ENCODE measurements at places on chromosomes 5 and 9.

DNA sequence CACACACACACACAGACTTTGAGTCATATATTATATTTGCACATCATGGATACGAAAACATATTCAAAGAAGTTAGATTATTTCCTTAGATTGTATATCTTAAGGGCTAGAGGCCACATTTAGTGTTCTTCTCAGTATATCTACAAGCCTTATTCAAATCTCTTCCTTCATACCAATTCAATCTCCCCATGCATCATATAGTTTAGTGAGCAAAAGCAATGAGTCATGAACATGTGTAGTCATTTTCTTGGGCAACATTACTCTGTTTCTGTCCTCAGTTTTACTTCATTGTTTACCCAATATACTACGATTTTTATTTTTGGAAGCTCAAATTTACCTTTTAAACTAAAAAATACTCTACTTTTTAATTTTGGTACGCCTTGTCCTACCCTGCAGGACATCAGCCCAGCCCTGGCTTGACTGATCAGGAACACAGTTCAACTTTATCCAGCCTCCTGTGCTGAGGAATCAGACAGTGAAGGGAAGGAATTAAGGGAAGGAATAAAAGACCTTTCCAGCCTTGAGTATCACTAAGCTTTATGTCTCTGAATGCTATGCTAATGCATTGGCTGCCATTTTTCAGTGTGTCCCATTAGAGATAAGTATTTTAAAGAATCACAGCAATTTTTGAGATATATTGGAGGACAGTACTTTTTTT, 101.7 kb upstream of the FST start:
- DNase-seq: no peak

DNA sequence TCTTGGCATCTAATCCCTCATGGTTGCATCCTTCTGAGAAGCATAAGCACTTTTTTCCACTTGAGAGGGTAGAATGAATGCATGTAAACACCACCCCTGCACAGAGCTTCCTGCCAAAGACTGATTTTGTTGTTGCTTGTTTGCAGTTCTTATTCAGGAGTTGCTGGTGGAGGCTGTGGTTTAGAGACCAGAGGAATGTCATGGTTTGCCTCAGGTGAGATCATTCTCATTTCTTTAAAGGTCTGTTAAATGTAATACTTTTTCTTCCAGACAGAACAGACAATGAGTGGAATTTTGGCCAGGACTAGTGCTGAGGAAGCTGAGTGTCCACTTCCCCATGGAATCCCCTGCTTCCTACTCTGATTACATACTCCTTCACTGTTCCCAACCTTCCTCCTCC, 3.2 kb upstream of the TNC start:
- no peak for DNase-seq

- DNase-seq: peak; percentile 84
Measured at GRCh38 chr5:126044111-126044668, 379.0 kb upstream of the GRAMD2B start.

DNA sequence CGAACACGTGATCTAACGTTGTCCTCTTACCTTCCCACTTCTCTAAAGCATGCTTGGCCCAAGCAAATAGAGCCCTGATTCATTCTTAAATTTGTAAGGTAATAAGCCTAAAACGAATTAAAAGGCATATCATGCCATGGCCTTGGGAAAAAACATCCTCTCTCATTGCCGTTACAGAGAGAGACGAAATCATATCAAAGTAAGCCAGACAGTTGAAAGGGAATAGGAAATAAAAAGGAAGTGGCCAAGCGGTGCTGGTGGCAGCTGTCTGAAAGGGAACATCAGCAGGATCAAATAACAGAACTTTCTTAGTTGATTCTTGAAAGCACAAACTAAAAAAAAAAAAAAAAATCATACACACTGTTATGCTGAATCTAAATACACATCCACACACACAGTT, 49.1 kb upstream of the CDH6 start:
- no peak for DNase-seq

DNA sequence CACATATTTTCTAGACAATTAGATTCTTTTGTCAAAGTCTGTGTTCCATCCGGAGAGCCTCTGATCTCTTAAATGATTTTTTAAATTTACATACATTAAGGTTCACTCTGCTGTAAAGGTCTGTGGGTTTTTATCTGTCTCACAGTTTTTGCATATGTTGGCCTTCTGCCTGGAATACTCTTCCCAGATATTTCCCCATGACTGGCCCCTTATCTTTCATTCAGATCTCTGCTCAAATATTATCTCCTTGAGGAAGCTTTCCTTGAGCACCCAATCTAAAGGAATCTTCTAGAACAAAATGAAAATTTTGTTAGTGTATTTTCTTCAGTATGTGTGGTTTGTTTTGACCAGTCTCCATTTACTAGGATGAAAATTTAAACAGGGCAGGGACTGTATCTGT, 26.3 kb downstream of the FAF2 start:
- no peak for DNase-seq

- no peak for DNase-seq
Measured at GRCh38 chr5:171226096-171226754, 82.8 kb upstream of the TLX3 start.

DNA sequence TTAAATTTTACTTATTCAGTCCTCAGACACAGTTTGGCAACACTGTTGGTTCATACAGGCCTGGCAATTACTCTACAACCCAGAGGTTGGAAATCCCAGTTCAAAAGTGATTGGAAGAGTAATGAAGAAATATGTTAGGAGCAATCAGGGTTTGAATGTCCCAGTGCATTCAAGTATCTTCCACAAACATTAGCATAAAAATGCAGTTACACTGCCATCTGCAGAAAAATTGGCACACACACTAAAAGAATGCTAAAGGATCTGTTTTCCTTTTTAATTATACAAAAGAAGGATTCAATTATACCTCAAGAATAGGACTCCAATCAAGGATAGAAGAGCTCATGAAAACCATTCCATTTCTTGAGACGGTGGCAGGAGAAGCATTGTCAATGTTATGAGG, 130.2 kb downstream of the DNAH5 start:
- no peak for DNase-seq

GRCh38 chr5:104082754-104083153, 520.2 kb upstream of the NUDT12 start:
- no peak for DNase-seq

DNA sequence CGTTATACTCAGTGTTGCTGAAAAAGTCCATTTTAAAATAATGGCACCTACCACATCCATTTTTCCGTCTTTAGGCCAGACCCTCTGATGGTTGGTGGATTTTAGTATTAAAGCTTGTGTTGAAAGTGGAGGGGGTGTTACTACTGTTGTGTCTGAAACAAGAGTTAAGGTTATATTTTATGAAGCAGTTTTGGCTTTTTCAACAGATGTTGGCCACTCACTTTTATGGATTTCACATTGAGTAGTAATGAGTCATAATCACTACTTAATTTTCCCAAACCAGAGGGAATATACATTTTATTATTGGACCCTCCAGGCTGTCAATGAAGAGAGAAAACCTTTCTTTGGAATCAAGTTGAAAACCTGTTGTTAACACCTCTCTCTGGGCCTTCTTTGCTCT, 88.0 kb downstream of the TRIO start:
- DNase-seq: no peak

GRCh38 chr9:5551368-5552150, 41.2 kb downstream of the PDCD1LG2 start:
- DNase-seq: no peak

DNA sequence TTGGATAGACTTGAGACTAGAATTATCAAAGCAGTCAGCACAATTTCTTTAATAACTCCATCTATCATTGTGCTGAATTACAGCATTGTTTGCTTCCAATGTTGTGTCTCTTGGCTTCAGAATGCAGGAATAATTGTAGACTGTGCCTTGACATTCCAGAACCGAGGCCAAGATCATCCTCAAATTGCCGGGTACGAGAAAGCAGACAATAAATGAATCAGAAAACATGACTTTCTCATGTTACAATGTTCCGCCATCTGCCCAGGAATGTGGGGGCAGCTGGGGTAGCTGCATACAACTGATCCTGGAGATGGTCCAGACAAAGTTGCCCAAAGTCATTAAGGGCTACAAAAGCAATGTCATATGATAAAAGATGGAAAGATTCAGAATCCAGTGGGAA, 206.2 kb upstream of the SGCD start:
- DNase-seq: no peak

DNA sequence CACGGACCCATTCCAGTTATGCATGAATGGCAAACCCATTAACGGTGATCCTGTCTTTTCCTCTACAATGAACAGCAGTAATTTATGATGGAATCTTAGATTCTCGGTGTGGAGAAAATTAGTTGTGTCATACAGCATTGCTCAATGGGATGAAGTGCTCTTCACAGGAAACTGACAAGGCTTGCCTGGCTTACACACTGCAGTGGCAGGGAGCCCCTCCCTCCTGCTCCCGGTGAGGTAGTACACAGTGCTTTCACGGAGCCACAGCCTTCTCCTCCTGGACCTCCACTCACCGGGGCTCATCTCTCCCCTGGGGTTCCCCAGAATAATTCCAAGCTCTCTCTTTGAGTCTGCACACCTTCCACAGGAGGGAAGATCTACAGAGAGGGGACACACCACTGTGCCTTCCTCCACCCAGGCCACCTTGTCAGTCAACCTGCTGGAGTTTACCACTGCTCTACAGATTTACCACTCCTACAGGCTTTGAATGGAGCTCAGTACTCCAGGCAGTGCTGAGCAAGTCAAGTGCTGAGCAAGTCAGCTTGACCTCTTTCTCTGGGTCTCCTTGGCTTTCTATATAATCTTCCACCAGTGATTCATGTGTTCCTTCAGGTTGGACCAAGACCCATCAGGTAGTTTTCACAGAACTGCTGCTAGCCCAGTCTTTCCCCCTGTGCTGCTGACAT, 59.1 kb upstream of the TBC1D2 start:
- no peak for DNase-seq

DNA sequence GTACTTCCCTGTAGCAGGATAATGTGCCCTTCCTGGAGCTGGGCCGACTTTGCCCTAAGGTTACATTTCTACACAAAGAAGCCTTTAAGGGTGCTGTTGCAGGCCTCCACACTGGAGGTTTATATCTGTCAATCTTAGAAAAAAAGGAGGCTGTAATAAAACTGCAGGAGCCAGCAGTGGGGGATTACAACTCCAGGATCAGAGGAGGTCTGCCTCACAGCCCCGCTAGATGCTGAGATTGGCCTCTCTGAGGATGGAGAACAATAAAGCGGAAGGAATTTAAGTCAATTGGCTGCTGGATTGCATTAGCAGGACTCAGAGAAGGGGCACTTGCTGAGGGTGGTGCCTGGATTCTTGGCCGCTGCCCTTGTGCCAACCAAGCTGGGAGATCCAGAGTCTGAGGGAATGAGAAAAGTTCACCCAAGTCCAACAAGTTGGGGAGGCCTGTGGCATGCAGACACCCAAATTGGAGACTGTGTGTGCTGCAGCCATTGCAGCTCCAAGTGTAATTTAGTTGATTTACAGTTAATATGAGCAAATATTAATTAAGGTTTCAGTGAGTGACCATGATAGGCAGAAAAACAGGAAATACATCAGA, 99.0 kb upstream of the SSBP2 start:
- no peak for DNase-seq

- no peak for DNase-seq
Measured at GRCh38 chr5:174273325-174273724, 227.8 kb downstream of the NSG2 start.

DNA sequence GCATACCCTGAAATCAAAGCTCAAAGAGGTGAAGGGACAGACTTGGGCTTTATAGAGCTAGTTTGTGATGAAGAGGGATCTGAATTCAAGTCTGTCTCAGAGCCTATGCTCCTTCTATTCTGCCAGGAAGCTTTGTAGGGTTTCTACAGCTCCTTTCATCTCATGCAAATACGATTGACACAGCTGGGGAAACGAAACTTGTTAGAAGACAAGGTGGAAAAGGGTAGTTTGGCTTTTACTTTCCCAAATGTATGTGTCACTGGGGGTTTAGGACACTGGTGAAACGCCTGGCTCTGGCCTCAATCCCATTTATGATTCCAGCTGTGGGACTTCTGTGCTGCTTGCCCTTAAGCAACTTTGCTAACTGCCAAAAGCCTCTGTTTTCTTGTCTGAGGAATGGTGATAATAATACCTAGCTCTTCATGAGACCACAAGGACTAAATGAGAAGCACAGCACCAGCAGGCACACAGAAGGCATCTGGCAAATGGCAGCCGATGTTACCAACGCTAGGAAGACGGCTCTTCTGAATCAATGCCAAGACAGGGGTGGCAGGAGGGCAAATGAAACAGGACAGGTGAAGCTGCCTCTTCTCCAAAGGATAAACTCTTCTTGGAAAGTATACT, 70.3 kb upstream of the EQTN start:
- DNase-seq: no peak

DNA sequence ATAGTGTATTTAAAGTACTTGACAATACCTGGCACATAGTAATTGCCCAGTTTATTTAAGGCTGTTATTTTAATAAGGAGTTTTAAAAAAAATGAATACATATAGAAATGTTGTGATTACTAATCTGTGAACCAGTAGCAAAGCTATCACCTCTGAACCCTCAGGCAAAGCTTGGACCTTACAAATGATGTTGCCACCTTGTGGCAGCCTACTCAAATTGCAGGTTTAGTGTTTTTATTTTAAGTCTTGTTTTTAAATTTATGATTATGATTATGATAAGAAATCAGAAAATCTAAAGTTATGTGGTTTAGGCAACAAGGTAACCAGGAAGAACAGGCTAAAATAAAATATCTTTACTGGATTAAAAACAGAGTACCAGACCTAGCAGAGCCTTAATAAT, 35.8 kb downstream of the PPARGC1B start:
- no peak for DNase-seq

GRCh38 chr5:106134549-106134948, 1536.2 kb downstream of the EFNA5 start:
- no peak for DNase-seq

DNA sequence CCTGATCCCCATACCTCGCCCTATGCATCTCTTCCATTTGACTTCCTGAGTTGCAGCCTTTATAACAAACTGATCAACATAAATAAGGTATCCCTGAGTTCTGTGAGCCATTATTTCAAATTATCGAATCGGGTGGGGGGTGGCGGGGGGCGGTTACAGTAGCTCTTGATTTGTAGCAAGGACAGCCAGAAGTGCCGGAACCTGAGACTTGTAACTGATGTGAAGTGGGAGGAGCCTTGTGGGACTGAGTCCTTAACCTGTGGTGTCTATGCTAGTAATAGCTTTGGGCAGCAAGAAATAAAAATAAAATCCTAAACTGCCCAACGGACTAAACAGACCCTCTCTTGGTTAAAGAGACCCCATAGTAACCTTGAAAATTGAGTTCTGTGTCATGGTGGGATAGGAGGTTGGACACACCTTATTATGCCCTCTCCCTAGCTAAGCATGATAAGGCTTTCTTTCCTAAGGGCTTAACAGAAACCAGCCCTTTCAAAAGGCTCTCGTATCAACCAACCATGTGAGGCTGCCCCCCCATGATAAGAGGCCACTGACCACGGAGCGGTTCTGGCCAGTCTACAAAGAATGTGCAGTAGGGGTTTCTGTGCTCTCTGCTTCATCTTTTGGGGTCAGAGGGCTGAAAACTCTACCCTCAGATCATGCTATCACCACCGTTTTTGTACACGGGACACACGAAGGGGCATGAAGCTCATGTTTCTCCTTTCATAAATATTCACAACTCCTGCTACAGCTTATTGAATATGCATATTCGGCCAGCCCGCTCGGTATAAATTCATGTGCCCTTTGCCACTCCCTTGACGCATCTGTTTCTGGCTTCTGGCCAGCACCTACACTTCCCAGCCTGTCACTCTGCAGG, 39.5 kb upstream of the IQGAP2 start:
- no peak for DNase-seq

- no peak for DNase-seq
Measured at GRCh38 chr9:101126556-101126955, 98.0 kb downstream of the PLPPR1 start.

All from SHP77 treated with DMSO at 0.1 percent for 48 hours (cell line).